Bladder microvascular endothelial cell (primary cell): ENCODE measurements at places on chromosomes 12 and 14. TPM values are rescaled to one million over a fixed set of nuclear protein-coding genes. Genes with fewer than 3 reads are reported as not detected.

SYT10 gene
- total RNA-seq, result not detected in 2 replicates

SLCO1A2 gene
- total RNA-seq, result 0.19 TPM in 1 of 2 replicates, not detected in the other

SLC7A8 gene
- not detected in 2 replicates for total RNA-seq

EML5 gene
- under 0.01 and 0.13 TPM in 2 replicates for total RNA-seq

WIF1 gene
- total RNA-seq, result not detected in 2 replicates
